ENCODE measurements at places on chromosomes 7 and 10. TPM values are rescaled to one million over a fixed set of nuclear protein-coding genes. Genes with fewer than 3 reads are reported as not detected.

The STAG3 gene
- 0.05 TPM for total RNA-seq

The C10orf143 gene
- 0.91 TPM for total RNA-seq

The PHKG1 gene
- total RNA-seq: 1.7 TPM

GRCh38 chr7:16839646-16840045 is 34.8 kb upstream of the AGR2 start:
- no peak for DNase-seq

DNA sequence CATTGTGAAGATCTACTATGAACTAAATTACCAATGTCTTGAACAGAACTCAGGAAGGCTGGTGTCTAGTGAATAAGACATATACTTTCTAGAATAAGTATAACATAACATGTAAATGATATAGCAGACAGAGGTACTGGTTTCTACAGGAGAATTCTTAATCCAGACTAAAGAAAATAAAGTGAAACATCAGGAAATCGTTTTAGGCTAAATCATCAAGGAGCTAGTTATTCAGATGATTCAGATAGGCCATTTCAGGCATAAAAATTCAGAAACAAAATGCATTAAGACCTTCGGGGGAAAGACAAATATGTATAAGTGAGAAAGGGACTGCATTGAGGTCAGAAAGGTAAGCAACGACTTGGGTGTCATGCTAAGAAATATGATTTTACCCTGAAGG is 170.6 kb downstream of the LRRN3 start:
- DNase-seq: no peak

DNA sequence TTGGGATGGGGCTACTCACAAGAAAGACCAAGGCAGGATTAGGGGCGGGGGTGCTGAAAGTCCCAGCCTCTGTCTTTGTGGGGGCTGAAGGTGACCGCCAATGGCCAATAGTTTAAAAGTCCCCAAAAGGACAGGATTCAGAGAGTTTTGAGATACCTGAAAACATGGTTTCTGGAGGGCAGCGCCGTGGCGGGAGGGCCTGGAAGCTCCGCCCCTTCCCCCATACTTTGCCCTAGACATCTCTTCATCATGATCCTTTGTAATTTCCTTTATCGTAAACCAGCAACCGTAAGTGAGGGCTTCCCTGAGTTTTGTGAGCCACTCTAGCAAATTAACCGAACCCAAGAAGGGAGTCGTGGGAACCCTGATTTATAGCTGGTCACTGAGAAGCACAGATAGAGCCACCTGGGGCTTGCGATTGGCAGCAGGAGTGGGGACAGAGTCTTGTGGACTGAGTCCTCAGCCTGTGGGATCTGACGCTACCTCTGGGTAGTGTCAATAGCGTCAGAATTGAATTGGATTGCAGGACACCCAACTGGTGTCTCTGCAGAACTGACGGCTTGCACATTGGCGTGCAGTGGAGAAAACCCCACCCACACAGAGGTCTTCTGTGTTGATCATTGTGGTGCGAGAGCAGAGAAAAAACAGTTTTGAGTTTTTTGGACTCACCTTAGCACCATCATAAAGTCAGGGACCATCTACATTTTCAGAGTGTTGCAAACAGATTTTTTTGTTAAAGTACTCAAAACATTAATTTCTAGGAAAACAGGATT is 169.3 kb downstream of the USP6NL start:
- DNase-seq: no peak

GRCh38 chr10:23490115-23490514 is 51.2 kb downstream of the OTUD1 start:
- no peak for DNase-seq

DNA sequence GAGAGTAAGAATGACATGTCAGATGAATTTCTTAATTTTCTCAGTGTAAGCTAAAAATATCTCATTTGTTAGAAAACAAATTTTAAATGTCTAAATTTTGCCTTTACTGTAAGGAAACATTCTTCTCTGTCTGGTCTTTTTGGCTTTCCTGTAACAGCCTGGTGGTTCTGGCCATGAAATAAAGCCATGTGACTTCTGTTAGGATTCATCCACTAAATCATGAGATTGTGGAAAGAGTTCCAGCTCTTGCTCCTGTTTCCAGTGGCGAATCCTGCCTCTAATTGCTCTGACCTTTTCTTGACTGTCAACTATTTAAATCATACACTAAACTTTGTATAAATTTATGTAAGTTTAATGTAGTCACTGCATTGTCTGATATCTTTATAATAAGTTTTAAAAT is 398.5 kb upstream of the AKR1E2 start:
- no peak for DNase-seq

DNA sequence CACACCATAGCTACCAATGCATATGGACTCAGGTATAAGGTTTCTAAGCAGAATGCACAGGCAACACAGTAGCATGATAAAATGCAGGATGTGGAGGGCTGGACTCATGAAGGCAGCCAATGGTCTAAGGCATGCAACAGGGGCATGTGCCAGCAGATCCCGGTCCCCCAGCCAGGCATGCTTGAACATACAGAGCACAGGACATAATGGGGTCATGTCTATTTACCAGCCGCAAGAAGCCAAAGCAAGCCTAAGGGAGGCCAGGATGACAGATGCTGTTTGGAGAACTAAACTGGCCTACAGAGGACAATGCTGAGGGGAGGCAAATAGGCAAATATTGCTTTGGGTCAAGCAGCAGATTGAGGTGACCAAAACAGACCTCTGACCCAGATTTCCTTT is 60.0 kb upstream of the PDLIM1 start:
- no peak for DNase-seq

The SLC26A3 gene
- total RNA-seq: not detected

DNA sequence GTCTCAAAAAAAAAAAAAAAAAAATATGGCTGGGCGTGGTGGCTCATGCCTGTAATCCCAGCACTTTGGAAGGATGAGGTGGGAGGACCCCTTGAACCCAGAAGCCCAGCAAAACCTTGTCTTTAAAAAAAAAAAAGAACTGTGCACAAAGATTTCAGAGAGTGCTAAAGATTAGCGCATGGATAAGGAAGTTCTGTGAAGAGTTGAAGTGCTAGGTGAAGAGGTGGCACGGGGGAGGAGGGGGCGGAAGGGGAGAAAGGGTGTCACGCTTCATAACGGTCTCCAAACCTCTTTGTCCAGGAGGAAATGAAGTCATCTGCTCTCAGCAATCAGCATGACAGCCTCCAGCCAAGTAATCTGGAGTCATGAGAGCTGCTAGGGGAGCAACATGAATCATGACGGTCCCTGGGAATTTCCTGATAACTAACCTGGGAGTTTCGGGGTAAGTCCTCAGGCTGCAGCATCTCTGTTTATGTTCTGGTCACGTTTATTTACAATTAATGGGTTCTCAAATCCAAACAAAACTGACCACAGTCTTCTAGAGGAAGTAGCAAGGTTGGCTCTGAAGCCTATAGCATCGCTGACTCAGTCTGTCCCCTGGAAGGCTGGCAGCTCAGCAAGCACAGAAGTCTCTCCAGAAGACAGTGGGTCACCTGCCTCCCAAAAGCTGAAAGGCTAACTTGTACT is 1.9 kb upstream of the PLAU start:
- no peak for DNase-seq

GRCh38 chr10:31098046-31098445 is 66.4 kb upstream of the ZNF438 start:
- no peak for DNase-seq

The CSTF2T gene
- 16.0 TPM for total RNA-seq

All from HT-29 (cell line).